ENCODE measurements at places on chromosomes 7 and 10.

- DNase-seq: peak; percentile 11
Measured at GRCh38 chr7:8418629-8419245, 14.7 kb upstream of the NXPH1 start.

GRCh38 chr10:1102831-1103230 lies 46.6 kb downstream of the WDR37 start:
- DNase-seq: no peak

DNA sequence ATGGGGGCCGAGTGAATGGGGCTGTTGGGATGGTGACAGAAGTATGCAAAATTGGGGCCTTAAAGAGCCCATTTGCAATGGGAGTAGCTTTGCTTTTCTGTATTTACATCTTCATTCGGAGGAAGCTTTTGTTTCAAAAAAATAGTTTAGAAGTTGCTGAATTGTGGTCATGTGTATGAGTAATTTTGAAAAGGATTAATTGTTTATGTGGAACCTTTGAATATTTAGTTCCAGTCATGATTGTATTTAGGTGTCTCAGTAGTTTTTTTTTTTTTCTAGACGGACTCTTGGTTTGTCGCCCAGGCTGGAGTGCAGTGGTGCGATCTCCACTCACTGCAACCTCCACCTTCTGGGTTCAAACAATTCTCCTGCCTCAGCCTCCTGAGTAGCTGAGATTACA lies 37.2 kb downstream of the RBM33 start:
- no peak for DNase-seq

- DNase-seq: no peak
Measured at GRCh38 chr7:128934361-128935341, 3.1 kb upstream of the IRF5 start.

- no peak for DNase-seq
Measured at GRCh38 chr7:27098578-27099451, 3.0 kb upstream of the HOXA1 start.

- no peak for DNase-seq
Measured at GRCh38 chr7:50210706-50211115, 93.8 kb upstream of the IKZF1 start.

DNA sequence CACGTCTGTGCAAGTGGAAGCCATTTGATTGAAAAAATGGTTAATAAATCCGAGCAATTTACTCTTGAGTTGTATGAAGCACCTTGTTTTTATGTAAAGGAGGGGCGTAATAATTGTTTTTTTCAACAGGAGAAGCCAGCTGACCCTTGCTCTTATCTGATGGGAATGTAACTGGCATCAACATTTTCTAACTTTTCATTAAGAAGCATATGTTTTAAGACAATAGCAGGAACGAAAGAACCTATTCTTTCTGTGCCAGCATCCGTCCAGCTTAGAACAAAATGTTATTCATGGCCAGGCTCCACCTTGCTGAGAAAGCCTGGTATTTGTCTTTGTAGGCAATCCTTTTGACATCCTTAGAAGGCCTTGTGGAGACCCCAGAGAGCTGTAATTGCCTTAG lies 22.2 kb upstream of the AFAP1L2 start:
- DNase-seq: no peak

- no peak for DNase-seq
Measured at GRCh38 chr10:119903946-119904666, 11.6 kb downstream of the SEC23IP start.

- DNase-seq: no peak
Measured at GRCh38 chr10:80283119-80283518, 6.3 kb downstream of the MAT1A start.

- no peak for DNase-seq
Measured at GRCh38 chr7:47301657-47302295, 280.1 kb downstream of the TNS3 start.

GRCh38 chr7:45103958-45104843 lies 7.3 kb downstream of the TBRG4 start:
- no peak for DNase-seq

DNA sequence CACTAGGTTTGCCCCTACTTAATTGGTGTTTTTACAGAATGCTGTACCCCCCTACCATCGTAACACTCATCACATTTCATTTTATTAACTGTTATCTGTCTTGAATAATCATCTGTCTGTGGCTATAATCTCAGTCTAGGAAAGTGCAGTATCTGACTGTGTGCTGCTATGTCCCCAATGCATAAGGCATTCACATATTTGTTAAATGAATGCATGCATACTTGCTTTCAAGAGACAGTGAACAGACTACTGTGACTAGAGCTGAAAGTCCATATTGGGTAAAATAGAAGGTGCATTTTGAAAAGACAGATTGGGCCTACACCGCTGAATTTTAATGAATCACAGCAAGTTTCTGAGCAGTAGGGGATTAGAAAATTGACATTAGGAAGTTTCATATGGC lies 112.3 kb downstream of the ARHGAP12 start:
- DNase-seq: no peak

GRCh38 chr7:95476904-95477594 lies 8.7 kb upstream of the ASB4 start:
- DNase-seq: no peak

GRCh38 chr10:70418229-70418628 lies 14.3 kb downstream of the EIF4EBP2 start:
- DNase-seq: no peak

- no peak for DNase-seq
Measured at GRCh38 chr10:131703941-131704340, 196.9 kb upstream of the PPP2R2D start.

- DNase-seq: no peak
Measured at GRCh38 chr7:36186359-36187121, 33.5 kb downstream of the EEPD1 start.

DNA sequence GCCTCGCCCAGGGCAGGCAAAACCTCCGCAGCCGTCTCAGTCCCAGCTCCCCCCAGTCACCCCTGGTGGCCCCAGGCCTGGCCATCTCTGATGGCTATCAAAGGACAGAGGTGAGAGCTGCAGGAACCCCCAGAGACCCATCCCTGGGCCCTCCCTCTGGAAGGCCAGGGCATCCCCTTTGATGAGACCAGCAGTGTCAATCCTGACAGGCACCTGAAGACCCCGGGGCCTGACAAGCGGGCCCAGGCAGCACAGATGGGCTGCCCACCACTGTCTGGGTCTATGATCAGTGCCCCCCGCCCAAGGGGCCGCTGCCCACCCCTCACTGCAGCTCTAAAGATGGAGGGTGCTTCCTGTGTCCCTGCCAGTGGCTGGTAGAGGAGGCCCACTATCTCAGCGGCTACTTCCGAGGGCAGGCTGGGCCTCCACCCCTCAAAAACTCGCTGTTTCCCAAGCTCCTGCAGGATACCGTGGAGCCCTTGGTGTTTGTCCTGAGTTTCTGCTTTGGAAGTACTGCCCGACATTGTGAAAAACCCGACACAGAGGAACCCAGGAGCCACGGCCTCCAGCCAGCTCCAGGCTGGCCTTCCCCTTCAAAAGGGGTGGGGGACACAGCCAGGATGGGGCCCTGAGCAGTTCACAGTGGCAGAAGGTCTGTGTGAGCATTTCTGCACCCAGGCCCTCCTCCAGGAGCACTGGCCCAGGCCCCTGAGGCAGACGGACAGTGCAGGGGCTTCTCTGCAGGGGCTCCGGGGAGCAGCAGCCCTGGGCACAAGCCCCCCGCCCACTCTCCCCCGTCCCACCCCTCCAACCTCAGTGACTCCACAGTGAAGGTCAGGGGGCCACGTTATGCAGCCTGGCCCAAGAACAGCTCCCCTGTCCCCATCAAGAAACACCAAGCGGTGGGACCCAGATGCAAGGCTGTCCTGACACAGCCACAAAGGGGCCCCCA lies 99.2 kb downstream of the PDGFA start:
- DNase-seq: no peak

DNA sequence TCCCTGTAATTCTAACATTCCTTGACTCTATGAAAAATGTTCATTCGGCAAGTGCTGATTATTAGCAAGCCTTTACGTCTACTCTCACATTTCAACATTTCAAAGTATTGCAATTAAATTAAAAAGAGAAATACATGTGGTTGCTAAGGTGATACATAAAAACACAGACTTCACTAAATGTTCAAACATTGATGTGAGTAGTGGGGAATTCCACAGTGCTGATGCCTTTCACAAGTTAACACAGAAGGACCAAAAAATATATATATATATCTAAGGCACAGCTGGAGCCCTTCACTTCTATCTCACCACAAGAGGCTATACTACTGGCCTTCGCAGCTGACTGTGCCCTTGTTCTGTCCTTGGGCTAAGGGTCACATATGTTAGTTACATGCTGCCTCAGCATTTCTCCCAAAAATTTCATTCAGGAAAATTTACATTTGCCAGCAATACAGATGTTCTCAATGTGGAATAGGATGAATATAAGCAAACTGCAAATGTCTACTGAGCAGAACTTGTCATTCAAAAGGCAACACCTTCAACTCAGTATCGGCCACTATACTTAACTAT lies 13.9 kb downstream of the CTTNBP2 start:
- no peak for DNase-seq

DNA sequence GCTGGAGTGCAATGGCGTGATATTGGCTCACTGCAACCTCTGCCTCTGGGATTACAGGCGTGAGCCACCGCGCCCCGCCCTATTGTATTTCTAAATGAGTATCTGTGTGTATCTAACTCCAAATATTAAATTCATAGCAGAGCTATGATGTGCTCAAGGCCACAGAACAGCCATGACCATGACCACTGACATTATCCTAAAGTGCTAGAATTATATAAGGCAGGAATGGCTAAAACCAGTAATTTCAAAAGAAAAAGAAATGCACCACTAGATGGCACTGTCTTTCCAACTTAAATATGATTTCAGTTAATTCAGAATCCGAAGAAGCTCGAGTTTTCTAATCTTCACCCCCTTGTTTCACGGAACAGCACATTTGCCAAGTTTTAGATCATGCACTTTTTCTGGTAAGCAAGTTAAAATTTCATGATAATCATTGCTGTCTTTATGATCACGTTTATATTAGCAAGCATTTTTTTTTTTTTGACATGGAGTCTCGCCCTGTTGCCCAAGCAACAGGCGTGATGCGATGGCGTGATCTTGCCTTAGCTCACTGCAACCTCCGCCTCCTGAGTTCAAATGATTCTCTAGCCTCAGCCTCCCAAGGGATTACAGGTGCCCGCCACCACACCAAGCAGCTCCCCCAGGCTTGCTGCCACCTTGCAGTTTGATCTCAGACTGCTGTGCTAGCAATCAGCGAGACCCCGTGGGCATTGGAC lies 65.3 kb downstream of the OR13A1 start:
- DNase-seq: no peak

DNA sequence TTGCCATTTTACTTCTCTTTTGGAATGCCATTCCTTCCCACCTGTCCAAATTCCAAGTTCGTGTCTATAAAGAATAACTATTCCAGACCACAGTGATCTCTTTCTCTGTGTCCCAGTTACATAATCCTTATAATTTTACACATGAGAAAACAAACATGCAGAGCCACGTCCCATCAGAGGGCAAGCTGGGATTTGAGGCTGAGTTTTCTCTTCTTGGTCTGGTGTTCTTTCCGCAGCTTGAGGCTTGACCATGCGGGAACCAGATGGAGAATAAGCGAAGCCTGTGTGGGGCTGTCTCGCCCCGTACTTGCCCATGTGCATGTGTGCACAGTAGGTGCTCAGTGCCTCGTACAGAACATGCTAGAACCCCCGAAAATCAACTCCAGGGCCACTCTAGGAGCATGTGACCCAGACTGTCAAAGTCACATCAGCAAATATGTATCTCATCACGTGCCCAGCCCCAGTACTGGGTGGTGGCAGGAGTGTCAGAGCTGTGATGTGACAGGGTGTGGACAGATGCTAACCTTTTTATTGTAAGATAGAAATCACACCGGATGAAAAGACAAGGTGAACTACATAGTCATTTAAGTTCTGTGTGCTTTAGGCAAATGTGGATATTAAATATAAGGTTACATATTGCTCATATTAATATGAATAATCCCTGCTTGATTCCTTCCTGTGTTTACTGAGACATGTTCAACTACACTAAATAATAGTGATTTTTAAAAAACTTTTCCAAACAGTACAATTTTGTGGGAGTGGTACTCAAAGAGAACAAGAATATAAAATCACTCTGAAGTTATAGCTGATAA lies 3.2 kb downstream of the INSIG1 start:
- no peak for DNase-seq

DNA sequence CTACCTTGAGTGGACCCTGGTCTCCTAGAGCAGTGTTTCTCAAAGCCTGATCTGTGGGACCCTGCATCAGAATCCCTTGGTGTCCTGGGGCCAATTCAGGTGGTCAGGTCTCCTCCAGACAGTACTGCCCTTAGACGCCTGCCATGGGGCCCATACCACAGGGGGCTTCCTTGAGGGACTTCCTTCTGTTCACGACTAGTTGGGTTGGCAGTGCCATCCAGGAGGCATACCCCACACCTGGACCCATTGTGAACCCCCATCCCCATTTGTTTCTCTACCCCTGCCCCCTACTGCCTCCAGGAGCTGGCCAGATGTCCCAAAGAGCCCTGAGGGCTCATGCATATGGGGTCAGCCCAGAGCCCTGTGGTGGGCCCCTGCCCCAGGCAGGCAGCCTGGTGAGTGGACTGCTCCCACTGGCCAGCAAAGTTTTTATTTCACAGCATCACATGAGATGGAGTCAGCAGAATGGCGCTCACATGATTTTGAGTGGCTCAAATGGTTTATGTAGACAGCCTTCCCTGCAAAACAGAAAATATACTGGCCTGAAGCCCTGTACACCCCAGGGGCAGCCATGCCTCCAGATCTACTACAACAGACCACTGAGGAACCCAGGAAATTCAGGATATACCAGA lies 259.9 kb upstream of the ZMIZ1 start:
- DNase-seq: no peak

GRCh38 chr7:37376386-37376785 lies 72.3 kb downstream of the ELMO1 start:
- no peak for DNase-seq

GRCh38 chr7:7953806-7954205 lies 14.8 kb upstream of the GLCCI1 start:
- DNase-seq: no peak

GRCh38 chr7:74480861-74481417 lies 27.2 kb downstream of the GTF2IRD1 start:
- no peak for DNase-seq

- DNase-seq: no peak
Measured at GRCh38 chr10:111076682-111077478, at the start of gene ADRA2A. TSS of gene ADRA2A (plus strand) at chr10:111077029. CDS start at chr10:111077997, 968 bp downstream.

DNA sequence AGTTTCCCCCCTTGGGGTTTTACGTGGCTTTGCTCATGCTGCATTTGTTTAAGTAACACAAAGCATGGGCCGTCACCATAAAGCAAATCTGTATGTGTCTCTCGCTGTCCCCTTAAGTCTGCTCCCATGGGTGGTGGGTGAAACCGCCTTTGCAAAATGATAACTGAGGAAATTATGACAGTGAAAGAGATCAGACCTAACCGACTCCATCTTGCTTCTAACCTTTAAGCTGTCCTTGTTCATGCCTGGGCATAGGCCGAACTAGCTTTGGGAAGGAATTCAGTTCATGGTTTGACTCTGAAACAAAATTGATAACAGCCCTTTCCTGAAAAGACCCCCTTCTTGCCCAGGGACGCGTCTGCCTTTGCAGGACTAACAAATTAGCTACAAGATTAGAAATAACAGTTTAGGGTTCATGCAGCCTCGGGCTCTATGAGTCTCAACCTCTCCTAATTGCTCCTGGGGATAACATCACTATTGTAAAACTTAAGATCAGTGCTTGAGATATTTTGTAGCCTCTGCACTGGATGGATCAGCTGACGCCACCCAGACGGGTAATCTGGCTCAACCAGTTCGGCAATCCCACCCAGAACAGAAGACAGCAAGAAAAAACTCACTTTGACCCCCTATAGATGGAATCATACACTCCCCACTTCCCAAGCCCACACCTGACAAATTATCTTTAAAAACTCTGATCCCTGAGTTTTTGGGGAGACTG lies 623.7 kb downstream of the TYW1 start:
- no peak for DNase-seq

GRCh38 chr10:35668865-35669650 lies 27.0 kb upstream of the FZD8 start:
- DNase-seq: no peak

Data from stimulated activated CD4-positive, alpha-beta T cell treated with anti-CD3 and anti-CD28 coated beads, Interleukin-1b, Interleukin-23, amount 100 ng/mL, for 1 hour (primary cell).